ENCODE measurements at places on chromosomes 6 and 20.

DNA sequence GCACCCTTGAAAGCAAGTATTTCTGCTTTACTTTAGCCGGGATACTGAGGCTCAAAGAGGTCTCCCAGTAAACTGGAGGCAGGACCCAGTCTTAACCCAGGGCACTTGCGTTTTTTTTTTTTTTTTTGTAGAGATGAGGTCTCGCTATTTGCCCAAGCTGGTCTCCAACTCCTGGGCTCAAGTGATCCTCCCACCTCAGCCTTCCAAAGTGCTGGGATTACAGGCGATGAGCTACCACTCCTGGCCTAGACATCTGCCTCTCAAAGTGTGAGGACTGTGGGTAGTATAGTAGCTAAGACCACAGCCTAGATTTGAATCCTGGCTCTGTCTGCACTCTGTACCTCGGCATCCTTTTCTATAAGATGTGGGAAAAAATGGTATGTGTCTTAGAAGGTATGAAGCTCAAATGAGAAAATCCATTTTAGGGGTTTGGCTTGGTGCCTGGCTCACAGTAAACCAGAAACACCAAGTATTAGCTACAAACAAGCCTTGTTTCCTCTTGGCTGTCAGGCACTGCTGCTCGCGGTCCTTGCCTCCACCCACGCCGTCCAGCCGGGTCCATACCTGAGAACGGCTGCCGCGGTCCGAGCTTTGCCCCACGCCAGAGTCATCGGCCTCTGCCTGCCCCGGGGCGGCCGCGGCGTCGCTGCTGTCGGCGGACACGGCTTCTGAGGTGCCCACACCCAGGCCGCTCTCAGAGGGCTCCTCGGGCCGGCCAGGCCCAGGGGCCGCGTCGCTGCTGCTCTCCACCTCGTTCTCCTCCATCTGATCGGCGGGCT, 1.2 kb downstream of the ZNF335 start:
- no peak for DNase-seq

DNA sequence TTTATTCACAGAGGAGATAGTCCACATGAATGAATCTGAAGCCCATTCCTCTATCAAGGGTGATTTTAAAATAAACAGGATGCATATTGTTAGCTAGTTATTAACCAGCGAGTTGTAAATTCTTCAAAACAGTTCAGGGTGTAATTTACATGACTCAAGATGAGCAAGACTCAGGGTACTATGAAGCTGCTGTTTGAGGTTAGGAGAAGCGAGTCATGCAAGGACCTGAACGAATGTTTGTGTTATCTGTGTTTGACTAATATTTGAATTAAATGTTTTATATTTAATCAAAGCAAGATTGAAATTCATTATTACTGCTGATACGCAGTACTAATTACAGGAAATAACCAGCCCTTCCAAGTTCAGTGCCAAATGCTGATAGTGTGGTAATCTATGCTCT, 191.1 kb downstream of the SAMD5 start:
- no peak for DNase-seq

DNA sequence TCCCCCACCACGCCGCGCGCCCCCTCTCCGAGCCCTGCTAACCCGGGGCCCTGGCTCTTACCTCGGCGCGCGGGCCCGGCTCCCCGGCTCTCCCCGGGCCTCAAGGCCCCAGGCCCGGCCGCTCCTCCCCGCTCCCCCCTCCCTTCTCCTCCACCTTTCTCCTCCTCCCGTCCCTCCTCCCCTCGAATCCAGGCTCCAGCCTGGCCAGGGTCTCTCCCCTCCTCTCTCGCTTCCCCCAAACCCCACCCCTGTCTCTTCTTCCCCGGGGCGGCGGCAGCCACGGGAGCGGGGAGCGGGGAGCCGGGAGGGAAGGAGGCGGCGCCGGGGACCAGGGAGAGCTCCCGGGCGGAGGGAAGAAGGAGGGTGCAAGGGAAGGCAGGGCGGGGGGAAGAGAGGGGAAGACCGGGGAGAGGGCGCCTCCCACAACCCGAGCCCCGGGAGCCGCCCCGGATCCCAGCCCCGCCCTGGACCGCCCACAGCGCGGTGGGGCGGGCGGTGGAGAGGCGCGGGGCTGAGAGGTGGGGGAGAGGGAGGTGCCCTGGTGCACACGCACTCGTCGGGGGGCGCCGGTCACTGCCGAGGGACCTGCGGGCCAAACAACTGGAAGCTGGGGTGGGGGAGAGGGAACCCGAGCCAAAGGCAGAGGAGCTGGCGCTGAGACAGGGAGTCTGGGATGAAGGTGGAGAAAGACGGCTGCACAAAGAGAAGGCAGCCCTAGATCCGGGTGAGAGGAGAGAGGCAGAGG, at the start of gene GABBR1:
Gene GABBR1 (minus strand): TSS at position 395 of the 745 bp plus-strand sequence. CDS start 798 bp downstream, outside the sequence.
- peak; percentile 58 for DNase-seq

GRCh38 chr6:26243752-26244151, 121.2 kb upstream of the BTN3A2 start:
- DNase-seq: no peak

DNA sequence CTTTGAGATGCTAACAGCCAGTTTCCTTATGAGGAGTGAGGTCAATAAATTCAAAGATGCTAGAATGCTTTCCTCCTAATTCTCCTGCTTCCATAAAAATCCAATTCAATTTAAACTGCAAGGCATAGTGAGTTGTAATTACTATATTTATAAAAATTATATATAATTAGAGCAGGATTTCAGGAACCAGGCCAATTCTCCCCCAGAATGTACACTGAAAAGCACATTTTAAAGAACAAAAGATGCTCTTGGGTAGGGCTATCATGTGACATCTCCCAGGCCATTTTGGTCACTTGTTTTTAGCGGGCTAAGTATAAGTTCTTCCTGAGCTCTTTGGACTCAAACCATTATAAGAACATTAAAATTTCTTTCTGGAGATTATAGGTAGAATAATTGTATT, 195.7 kb upstream of the KCNG1 start:
- no peak for DNase-seq

GRCh38 chr6:2030682-2031244, 214.6 kb downstream of the GMDS start:
- DNase-seq: no peak

DNA sequence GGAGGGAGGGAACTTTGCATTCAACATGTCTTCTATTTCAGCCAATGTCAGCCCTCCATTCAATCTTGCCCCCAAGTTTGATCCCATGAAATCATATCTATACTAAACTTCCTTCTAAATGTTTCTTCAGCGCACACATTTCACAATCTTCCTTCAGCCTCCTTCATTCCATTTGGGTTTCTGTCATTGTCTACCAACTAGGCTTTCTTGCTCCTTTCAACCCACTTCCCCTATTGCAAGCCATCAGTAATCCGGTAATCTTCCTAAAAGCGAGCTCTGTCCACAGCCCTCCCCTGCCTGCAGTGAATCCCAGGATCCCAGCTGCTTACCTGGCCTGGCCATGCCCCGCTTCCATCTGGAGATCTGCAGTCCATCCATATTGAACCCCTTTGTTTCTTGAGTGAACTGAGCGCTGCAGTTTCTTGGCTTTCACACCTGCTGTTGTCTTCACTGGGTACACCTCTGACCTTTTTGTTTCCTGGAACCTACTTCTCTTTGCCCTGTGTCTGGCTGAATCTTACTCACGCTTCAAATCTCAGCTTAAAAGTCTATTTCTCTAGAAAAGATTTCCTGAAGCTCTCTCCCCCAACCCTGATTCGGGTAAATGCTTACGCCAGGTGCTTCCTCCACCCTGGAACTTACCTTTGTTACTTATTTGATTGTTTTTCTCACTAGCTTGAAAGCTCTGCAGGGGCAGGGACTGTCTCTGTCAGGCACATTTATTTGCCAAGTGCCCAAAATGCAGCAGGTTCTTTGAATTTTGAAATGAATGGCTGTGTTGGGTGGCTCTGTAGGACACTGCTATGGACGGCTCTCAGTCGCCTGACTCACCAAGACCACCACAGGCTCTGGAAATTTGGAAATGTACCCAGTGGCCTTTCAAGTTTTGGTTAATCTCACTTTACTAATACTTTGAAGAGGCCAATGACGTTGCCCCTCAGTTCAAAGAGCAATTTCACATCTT, 50.3 kb downstream of the ADTRP start:
- no peak for DNase-seq

DNA sequence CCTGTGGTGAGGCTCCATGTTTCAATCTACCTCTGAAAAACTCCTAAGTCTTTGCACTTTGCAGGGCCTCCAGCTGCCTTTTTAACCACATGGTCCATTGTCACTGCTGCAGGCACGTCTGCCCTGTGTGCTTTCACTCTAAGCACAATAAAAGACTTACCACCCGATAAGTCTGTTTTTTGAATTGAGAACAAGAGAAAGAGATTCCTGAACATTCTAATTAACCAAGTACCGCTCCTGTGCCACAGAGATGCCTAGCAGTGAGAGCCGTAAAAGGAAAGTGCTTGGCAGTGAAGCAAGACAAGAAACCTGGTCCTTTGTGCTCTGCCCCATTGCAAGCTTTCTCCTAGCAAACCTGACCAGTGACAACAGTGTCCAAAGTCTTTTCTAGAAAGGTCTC, 487.6 kb upstream of the FLRT3 start:
- no peak for DNase-seq

DNA sequence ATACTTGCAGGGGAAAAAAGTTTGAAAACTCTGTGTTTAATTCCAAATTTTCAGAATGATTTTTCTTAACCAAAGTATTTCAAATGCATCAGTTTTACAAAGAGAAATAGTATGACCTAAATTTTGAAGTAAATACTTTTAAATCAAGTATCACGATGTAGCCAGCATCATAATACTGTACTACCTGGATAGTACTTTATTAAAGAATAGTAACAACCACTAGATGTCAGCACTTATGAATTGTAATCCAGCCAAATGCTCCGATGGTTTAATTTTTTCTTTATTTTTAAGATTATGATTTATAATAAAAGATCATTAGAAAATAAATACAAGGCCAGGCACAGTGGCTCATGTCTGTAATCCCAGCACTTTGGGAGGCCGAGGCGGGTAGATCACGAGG, 37.2 kb upstream of the HACE1 start:
- DNase-seq: no peak

DNA sequence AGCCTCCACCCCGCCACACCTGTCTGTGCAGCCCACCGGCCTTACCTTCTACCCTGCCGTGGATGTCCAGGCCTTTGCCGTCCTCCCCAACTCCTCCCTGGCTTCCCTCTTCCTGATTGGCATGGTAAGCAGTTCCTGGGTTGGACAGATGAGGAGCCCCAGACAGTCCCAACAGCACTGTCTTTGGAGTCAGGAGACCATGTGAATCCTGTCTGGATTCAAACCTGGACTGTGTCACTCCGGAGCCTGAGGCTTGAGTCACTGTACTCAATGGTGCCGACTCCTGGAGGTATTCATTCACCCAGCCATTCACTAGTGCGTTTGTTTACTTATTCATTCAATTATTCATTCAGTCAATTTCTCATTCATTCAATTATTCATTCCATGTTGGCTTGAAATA, 20.0 kb upstream of the LBP start:
- DNase-seq: no peak

- DNase-seq: no peak
Observed at GRCh38 chr6:99501762-99502161, 13.5 kb downstream of the USP45 start.

GRCh38 chr6:22250486-22250885, 46.4 kb downstream of the PRL start:
- DNase-seq: no peak

DNA sequence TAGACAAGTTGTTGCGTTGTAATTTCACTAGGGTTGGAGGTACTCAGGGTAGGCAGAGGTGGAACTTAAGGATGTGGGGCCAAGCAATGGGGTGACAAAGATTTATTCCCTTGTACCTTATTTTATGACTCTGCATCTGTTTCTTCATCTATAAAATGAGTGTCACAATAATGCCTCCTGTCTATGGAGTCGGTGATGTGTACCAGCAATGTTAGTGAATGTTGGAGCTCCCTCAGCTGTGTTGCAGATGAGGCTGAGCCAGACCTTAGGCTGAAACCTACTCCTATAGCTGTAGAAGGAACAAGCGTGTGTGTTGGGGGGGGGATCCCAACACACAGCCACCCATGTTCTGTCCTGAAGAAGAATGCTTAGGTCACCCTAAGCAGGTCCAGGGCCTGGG, 4.5 kb downstream of the UBE2C start:
- no peak for DNase-seq

GRCh38 chr6:170162011-170162774, 128.7 kb downstream of the DLL1 start:
- no peak for DNase-seq

GRCh38 chr6:140446241-140446640, 1071.8 kb upstream of the CITED2 start:
- DNase-seq: no peak

GRCh38 chr20:32281711-32282110, 4.3 kb downstream of the KIF3B start:
- peak; percentile 30 for DNase-seq

DNA sequence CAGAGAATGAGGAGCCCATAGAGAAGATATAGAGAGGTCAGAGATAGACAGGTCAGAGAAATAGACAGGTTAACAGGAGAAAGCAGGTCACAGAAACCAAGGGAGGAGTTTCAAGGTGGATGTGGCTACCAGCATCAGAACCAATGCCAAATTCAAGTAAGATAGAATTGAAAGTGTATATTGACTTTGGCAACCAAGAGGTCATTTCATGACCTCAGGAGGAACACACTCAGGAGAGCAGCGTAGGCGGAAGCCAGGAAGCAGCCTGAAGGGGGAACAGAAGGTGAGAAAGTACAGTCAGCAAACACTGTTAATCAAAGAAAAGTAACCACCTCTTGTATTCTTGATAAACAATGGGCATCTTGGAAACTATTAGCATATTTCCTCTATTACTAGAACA, 33.9 kb upstream of the ALDH8A1 start:
- no peak for DNase-seq

DNA sequence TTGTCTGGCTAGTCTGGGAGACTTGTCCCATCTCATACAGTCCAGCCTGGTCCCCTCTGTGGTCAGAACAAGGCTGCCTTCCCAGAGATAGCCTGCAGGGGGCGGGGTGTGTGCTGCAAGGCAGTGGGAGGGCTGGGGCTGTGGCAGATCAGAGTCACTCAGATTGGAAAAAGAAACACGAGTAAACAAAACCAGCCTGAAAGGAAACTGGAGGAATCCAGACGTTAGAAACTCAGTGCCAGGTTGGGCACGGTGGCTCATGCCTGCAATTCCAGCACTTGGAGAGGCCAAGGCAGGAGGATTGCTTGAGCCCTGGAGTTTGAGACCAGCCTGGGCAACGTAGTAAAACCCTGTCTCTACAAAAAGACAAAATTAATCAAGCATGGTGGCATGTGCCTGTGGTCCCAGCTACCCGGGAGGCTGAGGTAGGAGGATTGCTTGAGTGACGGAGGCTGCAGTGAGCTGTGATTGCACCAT, 20.2 kb downstream of the LEMD2 start:
- peak; percentile 80 for DNase-seq

DNA sequence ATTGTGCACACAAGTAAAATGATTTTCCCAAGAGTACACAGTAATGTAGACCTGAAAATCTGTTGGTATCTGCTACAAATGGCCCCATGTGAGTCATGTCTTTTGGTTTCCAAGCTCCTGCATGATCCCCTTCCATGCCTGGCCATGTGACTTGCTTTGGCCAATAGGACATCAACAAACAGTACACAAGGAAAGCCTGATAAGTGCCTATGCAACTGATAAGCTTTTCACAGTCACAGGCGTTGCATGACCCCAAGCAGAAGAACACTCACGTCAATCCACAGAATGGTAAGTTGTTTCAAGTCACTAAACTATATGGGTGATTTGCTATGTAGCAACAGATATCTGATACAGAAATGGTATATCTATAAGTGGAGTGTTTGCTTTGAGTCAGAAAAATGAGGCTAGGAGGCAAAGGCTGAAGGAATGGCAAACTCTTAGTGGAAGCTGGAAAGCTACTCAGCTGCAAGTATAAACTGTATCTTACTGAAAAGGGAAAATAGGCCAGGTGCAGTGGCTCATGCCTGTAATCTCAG, 160.1 kb upstream of the BEND3 start:
- no peak for DNase-seq

Data from stimulated activated CD4-positive, alpha-beta T cell treated with anti-CD3 and anti-CD28 coated beads, Interleukin-4, amount 100 ng/mL, for 48 hours (primary cell).